Tongue (tissue), 3 donors: ENCODE measurements at places on chromosomes 13 and 19. TPM values are rescaled to one million over a fixed set of nuclear protein-coding genes. Genes with fewer than 3 reads are reported as not detected.

- DNase-seq: no peak
Measured at GRCh38 chr19:50793558-50794065, 3.4 kb downstream of the ACP4 start.

DNA sequence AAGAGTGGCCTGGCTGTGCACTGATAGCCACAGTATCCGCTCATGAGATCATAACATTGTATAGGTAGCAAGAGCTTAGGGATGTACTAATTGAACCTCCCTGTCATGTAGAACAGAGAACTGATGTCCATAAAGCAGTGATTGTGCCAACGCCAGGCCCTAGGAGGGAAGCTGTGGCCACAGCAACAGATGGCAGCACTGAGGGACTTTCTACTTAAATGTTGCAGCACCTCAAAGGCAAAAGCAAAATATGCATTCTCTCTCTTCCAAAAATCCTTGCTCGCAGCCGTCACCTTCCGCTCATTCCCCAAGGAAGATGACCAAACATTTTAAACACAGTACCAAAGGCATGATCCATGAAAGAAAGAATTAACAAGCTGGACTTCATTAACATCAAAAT, 32.3 kb downstream of the COL4A1 start:
- peak; percentile 41 for DNase-seq

DNA sequence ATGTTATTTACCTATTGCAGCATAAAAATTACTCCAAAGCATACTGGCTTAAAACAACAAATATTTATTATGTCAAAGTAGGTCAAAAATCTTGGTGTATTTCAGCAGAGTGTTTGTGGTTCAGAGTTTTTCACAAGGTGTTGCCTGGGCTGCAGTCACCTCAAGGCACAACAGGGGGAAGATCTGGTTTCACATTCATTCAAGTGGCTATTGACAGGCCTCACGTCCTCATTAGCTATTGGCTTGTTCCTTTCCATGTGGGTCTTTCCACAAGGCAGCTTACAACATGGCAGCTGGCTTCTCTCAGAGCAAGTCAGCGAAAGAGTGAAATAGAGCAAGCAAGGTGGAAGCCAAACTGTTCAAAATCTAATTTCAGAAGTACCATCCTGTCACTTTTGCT, 602.9 kb downstream of the OLFM4 start:
- no peak for DNase-seq

DNA sequence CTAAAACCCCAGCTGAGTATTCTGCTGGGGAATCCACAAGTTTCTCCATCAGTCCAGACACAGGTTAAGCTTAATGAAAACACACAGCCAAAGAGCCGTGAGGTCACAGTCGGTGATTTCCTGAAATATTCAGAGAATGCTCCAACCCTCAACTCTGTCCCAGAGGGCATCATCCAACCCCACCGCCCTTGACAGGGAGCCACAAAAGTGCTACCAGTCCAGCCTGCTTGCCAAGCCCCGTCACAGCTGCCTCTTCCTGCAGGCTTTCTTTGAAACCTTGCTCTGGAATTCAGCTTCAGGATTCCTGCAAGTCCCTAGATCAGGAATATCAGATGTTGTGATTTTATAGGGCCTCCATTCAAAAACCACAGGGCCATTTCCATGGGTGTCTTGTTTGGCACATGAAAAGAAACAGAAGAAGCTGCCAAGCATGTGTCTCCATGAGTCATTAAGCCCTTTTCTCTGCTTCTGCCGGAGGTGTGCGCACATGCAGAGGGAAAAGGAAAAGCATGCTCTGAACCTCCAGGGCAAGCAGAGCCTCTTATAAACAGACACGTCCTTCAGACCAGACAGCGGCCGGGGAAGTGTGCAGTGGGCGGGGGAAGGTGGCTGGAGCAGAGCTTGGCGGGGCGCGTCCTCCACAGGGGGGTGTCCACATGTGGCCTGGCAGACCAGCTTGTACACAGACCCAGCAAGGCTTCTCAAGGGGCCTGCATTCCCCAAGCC, 164.7 kb downstream of the KATNAL1 start:
- peak; percentile 67 for DNase-seq

DNA sequence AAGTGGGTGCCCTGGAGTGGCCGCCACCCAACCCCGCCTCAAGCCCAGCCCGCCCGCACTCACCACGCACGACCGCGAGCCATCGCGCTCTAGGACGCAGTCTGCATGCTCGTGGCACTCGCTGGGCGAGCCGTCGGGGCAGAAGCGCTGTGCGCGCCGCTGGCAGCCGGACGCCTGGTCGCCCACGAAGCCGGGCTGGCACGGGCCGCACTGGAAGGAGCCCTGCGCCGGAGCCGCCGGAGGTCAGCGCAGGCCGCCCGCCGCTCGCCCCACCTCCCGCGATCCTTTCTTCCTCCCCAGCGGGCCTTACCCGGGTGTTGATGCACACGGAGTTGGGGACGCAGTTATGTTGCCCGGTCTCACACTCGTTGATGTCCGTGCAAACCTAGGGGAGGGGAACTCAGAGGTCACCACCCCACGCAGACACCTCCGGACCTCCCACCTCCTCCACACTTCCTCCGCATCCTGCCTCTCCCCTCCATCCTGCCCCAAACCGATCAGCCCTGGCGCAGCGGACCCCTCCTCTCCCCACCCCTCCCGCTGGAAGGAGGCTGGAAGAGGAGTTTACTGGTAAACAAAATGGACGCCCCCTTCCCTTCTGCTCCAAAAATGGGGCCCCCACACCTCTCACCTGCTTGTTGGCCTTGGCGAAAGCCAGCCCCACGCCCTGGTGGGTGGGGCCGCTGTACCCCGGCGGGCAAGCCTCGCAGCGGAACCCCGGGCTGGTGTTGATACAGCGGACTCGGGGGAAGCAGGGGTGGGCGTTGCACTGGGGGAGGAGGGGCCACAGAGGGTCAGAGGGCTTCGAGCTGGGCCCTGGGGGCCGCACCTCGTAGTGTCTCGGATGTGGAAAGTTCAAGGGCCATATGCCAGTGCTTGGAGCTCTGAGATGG, 2.3 kb downstream of the COMP start:
- no peak for DNase-seq

GRCh38 chr13:65460136-65460535, 1770.0 kb downstream of the PCDH9 start:
- DNase-seq: no peak

GRCh38 chr13:37241786-37242185, 136.3 kb upstream of the CSNK1A1L start:
- no peak for DNase-seq

GRCh38 chr13:74768521-74769085, 634.4 kb upstream of the KLF12 start:
- DNase-seq: peak; percentile 61

- no peak for DNase-seq
Measured at GRCh38 chr19:2038284-2039088, 12.6 kb downstream of the MKNK2 start.

GRCh38 chr19:45876161-45876410, 9.9 kb downstream of the IRF2BP1 start:
- no peak for DNase-seq

GRCh38 chr13:86976521-86977324, 694.4 kb upstream of the SLITRK5 start:
- DNase-seq: no peak

The SOHLH2 gene
- 0.62 TPM for total RNA-seq

The ADGRE3 gene
- not detected for total RNA-seq

The FFAR2 gene
- total RNA-seq: 15.6 TPM
